ENCODE measurements at places on chromosomes 2 and 18.

- DNase-seq: no peak
Observed at GRCh38 chr18:51196118-51196810, 1.2 kb downstream of the MEX3C start.

DNA sequence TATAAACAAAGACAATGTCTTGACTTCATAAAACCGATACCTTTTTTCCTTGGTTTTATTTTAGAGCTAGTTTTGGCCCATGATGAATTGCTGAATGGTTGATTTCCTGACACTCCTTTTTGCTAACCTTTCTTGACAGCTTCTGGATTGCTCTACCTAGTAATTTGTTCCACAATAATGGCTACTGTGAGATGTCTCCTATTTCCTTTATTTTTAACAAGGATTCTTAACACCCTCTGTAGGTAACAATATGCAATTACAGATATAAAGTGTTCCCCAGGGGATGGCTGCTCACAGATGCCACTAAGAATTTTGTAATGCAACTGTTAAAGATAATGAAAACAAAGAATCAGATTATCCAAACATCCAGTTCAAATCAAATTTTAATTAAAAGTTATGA is 100.8 kb upstream of the ATP5MC3 start:
- DNase-seq: peak; percentile 90

GRCh38 chr2:102057502-102058292 is 65.9 kb downstream of the IL1R2 start:
- no peak for DNase-seq

GRCh38 chr18:28065031-28065792 is 111.7 kb downstream of the CDH2 start:
- no peak for DNase-seq

- no peak for DNase-seq
Observed at GRCh38 chr2:218022851-218023530, 20.2 kb upstream of the TNS1 start.

- no peak for DNase-seq
Observed at GRCh38 chr2:33298233-33298632, 178.2 kb upstream of the RASGRP3 start.

DNA sequence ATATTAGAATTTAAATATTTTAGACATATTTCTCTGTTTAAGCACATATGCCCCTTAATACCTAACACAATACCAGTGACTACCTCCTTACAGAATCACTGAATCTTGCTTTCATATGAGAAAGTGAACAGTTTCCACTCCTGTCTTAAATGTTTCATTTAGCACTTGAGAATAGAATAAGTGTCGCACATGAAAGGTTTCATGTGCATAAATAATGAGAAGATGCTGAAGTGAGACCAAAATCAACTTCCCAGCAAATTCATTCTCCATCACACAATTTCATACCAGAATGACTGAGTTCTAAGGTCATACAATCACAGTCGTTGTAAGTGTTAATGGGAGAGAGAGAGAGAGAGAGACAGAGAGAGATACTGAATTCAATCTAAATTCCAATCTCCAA is 51.2 kb downstream of the ATIC start:
- no peak for DNase-seq

- no peak for DNase-seq
Observed at GRCh38 chr2:197827618-197828017, 23.2 kb downstream of the PLCL1 start.

GRCh38 chr2:159427048-159427447 is 140.5 kb upstream of the WDSUB1 start:
- no peak for DNase-seq

GRCh38 chr2:96536445-96537065 is at the start of gene ARID5A:
TSS of gene ARID5A (plus strand) at chr2:96536752. CDS start at chr2:96536827, 75 bp downstream.
- peak; percentile 86 for DNase-seq

DNA sequence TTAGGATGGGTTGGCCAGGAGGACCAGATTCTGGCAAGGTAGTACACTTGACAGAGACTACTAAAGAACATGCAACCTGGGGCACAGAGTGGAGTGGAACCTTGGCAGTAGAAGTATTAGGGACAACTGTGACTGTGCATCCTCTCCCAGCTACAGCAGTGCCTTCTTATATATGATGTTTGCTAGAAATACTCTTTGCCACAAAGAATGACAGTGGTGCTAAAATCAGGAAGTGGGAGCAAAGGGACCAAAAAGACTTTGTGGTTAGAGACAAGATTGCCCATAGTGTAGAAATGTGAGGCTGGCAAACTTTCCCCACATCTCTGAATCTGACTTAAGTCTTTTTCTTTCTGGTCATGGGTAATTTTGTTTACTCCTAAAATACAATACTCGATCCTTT is 9.4 kb upstream of the SLC38A11 start:
- DNase-seq: no peak

- DNase-seq: peak; percentile 72
Observed at GRCh38 chr2:240434728-240435456, 571 bp upstream of the GPC1 start.

- no peak for DNase-seq
Observed at GRCh38 chr2:200028998-200029397, 73.6 kb downstream of the MAIP1 start.

DNA sequence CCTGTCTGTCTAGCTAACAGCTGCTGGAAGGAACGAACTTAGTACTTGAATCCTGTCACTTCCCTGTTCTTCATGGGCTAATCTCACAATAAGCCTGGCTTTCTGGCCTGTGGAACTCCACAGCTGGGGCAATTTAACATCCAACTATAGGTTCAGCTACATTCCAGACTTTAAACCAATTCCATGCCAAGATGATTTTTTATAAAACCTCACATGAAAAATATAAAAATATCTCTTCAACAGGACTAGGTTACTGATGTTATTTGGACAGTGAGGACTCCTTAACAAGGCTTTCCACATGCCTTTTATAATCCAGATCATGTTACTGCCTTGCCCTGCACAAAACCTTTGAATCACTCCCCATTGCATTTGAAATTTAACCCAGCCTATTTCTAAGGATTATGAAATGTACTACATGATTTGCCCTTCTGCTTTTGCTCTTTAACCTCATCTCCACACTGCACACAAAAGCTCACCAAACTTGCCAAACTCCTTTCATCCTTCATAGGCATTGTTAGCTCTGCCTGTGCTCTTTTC is 863.2 kb upstream of the CHAC2 start:
- DNase-seq: no peak

DNA sequence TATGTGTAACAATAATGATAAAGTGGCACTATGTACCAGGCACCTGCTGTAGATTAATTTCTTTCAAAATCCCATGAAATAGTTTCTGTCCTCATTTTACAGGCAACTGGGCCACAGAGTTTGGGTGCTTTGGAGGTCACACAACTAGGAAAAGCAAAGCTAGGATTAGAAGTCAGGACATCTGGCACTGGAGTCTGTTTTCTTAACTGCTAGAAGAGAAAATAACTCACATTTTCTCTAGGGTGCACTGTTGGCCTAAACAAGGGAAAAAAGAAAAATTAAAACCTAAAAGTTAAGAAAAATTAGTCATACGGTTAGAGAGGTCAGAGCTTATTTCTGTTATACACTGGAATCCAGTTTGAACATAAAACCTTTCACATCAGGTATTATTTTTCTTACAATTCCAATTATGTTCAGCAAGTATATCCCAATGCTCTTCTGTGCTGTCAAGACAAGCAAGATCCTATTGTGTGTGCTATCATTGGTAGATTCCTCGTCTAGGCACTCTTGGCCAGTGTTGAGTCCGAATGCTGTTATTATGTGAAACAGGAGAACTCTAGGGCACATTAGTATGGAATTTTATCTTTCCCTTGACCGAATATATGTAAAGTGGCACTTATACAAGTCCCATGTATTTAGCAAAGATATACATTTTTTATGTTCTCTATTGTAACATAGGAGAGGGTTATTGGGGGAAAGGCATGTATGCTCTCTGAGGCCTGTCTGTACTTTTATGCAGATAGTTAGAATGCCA is 1.5 kb upstream of the OSGEPL1 start:
- peak; percentile 34 for DNase-seq

GRCh38 chr2:101175991-101176390 is 24.8 kb upstream of the TBC1D8 start:
- DNase-seq: no peak

- DNase-seq: no peak
Observed at GRCh38 chr2:212109792-212110680, 428.6 kb downstream of the ERBB4 start.

DNA sequence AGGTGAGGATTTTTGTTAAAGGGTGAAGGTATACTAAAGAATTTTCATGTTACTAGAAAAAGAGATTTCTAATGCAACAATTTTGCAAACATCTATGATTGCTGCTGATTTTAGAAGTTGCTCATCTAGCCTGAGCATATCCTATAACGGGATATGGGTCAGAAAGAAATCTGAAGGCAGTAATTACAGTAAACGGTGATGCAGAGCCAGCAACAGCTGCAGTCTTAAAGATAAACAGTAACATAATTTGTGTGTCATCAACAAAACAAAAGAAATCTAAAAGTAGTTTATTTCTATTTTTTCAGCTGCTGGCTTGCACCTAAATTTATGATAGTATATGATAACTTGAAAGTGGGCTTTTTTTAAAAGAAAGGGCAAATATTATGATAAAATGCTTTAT is 215.7 kb downstream of the SLC4A10 start:
- DNase-seq: no peak

DNA sequence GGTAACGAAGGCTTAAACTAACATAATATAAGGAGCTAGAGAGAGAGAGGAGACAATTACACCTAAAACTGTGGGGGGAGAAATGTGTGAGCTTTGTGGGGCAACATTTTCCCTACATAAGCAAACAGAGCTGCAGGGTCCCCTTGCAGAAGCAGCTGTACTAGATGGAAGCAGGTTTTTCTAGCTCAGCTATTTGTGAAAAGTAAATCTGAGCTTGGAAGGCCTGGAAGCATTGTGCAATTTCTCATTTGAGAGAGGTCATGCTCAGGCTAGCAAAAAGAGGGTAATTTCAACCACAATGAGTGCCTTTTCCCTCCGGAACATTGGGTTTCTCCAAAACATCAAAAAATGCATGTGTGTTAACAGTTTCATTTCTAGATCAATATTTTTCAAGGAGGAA is 130.0 kb downstream of the ARL4C start:
- peak; percentile 8 for DNase-seq

DNA sequence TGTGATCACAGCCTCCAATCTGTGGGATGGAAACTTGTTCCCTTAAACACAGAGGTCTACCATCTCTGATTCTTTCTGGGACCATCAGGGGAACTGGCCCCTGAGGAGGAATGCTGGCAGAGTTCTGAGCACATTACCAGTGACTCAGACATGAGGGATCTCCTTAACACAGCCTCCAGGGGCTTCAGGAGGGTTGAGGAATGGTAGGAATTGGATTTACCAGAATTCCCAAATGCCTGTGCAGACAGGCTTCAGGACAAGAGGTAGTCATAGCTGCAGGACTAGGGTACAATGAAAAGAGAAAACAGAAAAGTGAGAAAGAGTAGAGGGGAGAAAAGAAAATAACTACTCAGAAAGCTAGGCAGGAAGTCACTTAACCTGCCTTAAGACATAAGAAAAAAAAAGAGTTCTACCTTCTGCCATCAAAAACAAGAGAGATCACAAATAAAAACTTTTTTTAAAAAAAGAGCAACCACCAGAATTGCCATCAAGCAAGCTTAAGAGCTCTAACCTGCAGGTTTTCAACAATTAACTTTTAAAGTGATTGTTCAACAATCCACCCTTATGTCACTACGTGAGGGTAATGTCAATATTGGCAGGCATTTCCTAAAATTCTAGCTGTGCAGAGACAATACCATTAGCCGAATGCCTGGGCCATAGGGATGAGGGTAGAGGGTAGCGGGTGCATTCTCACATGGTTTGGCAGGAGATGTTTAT is 524.4 kb downstream of the BCL11A start:
- DNase-seq: no peak

DNA sequence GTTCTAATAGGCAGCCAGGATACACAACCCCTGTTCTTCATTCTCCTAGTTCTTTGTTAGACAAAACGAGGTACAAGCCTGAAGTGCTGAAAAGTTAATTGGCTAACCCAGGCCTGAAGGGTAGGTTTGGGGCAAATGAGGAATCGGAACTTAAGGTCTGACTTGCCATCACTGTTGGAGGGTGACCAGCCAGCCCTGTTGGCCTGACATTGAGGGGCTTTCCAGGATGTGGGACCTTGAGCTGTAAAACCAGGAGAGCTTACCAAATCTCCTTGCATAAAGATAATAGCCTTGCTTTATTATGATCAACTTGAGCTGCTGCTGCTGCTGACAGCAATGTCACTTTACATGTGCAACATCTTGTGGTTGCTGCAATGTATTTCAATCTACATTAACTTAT is 256.0 kb downstream of the VAPA start:
- DNase-seq: no peak

DNA sequence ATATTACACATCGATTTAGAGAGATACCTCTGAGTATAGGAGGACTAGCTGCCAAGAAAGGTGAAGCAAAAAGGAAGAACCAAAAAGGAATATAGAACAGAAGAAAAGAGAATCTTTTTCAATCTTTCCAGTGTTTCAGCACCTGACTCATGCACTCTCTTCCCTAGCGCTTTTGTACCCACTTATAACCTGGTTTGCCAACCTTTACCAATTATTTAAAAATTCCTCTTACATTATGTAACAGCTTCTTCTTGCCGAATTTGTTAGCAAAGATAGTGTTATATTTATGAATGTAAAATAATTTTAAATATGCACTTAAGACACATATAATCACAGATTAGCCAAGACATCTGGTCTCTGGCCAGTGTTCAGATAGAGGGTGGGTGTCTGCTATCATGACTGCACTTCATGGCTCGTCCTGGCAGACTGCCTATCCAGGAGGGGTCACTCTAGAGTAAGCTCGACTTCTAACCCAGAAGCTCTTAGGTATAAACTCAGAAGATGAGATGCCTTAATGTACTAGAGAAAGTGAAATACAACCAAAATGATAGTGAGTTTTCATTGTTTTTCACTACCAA is 122.9 kb downstream of the ATAD2B start:
- no peak for DNase-seq

DNA sequence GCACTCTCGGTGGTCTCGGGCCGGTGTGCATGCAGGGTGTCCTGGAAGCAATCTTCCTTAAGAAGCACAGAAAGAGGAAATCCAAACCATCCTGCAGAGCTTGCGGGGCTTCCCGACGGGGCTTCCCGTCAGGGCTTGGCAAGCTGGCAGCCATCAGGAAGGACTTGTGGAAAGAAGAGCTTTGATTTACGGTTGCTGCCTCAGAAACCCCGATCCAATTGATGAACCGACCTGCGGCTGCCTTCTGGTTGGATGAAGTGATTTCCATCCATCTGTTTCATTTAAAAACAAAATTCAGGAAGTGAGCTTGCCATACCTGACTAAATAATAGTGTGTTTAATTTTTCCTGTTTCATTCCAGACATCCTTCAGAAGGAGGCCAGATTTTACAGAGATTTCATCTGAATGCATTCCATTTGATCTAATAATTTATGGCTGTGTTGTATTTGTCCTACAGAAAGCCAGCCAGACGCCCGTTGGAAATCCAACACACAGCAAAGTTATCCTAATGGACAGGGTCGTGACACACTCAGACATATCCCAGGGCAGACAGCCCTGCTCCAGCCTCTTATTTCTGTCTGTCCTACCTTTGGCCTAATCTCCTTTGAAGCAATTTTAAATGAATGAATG is 141.3 kb downstream of the SEPTIN10 start:
- peak; percentile 59 for DNase-seq

Measured in NCI-H2171 treated with DMSO at 0.1 percent for 48 hours (cell line).